ENCODE measurements at places on chromosomes 5 and 9.
A peak's percentile ranks its signal among the peaks of the same experiment; 100 is the strongest.

- no peak for DNase-seq
Measured at GRCh38 chr5:179606910-179607159, 16.6 kb downstream of the HNRNPH1 start.

DNA sequence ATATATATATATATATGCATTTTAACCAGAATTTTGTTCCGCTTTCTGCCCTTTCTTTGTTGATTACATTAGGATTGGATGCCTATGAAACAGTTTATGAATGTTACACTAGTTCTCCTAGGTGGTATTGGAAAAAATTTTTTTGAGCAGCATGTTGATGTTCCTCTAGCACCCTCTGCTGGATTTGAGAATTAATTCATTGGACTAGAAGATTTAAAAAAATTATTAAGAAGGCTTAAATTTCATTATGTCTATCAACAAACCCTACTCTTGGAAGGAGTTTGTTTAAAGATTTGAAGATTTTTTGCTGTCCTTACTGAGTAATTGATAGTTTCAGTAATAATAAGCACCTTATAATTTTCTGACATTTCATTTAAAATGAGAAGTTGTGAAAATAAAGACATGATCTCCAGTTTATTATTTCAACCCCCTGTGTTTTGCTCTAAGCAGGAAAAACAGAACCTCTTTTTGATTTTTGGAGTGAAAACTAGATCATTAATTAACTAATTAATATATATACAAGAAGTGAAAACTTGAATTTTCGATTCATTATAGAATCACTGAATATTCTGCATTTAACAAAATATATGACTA, 89.6 kb downstream of the CCDC171 start:
- no peak for DNase-seq

DNA sequence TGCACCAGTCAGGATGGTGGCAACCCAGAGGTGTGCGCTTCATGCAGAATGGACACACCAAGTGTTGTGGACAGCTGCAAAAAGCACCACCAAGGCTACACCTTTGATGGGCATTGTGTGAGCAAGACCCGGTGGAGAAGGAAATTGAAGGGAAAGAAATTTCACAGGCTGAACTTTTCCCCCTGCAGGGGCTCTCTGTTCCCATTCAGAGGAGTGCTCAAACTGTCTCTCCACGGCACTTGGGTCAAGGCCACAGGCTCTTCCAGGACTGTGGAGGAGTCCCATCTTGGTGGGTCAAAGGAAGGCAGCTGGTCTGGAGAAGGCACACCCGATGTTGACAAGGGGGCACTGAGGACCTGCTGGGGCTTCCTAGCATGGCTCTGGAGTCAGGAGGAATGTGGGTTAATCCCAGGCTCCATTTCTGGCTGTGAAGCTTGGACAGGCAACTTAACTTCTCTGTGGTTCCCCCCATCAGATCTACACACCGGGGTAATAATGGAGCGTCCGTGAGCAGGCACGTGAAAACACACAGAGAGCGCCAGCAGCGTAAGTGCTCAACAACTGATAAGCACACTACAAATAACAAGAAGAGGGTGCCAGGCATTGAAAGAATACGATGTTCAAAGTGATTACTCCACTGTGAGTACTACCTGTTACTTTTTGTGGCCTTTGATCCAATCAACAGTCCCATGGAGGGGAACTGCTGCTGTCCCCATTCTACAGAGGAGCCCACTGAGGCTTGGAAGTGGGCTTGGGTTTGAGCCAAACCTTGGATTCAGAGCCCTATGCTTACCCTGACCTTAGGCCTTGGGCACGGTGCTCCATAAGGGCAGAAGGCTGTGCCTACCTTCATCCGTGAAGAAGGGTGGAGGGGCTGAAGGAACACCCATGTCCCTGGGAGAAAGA, 34.2 kb upstream of the TIFAB start:
- peak; percentile 56 for DNase-seq

DNA sequence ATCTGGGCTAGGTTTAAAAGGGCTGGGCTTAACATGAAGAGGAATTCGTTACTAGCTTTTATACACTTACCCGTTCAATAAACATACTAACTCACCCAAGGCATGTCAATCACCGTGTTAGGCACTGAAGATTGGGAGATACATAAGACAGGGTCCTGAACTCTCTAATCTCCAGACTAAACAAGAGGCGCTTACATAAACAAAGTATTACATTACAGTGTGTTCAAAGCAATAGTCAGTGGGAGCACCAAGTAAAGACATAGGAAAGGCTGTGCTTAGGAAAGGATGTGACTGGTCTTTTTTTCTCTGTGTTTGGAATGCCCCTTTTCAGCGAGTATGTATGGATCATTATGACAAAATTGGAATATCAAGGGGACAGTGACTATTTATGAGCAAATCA, 203.6 kb upstream of the ADRA1B start:
- no peak for DNase-seq

- no peak for DNase-seq
Measured at GRCh38 chr9:68558545-68558944, 17.9 kb upstream of the TMEM252 start.

GRCh38 chr5:132057498-132058255, 2.8 kb upstream of the IL3 start:
- DNase-seq = no peak

DNA sequence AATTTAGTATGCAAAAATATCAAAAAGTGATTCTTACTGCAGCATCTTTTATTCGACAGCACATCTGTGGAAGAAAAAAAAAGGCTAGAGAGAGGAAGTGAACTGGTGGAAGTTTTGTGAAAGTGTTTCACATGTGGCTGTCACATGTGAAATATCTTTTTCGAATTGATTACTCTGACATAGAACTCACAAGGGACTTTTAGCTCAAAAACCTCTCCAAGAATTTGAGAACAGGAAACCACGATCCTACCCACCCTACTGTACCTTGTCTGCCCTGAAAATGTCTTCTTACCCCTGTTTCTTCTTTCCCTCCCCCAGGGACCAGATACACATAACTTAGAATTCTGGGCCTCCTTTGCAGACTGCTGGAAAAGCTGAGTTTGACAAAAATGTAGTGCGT, 106.5 kb upstream of the PRRC1 start:
- no peak for DNase-seq

DNA sequence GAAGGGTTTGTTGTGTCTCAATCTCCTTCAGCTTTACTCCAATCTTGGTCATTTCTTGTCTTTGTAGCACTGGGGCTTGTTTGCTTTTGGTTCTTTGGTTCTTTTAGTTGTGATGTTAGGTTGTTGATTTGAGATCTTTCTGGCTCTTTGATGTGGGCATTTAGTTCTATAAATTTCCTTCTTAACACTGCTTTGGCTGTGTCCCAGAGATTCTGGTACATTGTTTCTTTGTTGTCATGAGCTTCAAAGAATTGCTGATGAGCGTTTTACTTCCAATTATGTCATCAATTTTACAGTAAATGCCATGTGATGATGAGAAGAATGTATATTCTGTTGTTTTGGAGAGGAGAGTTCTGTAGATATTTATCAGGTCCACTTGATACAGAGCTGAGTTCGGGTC, 353.3 kb downstream of the MAN2A1 start:
- DNase-seq = no peak

GRCh38 chr9:95752129-95752731, 123.3 kb upstream of the ERCC6L2 start:
- DNase-seq = no peak

- DNase-seq = no peak
Measured at GRCh38 chr5:161432798-161433197, 113.7 kb downstream of the GABRB2 start.

DNA sequence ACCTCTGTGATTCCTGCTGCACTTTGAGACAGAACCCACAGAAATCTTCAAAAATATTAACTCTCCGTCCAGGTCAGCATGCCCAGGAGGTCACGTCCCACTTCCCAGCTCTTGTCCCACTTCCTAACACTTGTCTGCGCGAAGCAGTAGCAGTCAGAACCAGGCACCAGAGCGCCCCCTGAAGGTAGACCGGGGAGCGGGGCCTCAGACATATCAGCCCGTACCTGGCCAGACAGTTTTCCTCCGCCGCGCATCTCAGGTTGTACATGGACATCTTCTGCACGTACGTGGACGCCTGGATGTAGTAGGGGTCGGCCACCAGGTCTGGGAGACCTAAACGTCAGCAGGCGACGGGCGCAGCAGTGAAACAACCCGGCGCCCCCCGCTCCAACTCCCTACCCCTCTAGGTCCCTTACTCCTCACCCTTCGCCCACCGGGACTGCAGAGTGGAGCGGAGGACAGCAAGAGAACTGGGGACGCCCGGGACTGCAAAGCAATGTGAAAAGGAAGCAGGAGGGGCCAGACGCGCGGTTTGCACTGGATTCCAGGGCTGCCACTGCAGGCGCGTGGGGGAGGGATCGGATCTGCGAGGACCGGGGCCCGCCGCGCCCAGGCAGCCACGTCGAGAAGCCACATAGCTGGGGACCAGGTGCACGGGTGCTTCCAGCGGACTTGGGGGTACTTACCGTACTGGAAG, 1.2 kb downstream of the LOX start:
- DNase-seq = peak; percentile 17

DNA sequence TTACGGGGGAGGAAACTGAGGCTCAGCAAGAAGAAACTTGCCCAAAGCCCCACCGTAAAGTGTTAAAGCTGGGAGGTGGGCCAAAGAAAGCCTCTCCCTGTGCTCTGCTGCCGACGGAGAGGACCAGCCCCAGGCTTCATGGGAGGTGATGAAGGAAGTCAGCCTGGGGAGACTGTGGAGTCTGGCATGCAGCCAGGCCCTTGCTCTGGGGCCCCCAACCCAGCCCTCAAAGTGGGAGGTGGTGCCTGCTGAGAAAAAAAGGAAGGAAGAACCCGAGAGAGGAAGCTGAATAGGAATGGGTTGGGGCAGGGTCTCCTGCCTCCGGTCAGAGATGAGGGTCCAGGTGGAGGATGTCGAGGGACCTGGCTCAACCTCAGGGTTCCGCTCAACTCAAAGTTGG, 3.8 kb downstream of the RNF44 start:
- DNase-seq = no peak

- no peak for DNase-seq
Measured at GRCh38 chr9:88777498-88778312, 213.6 kb upstream of the S1PR3 start.

- no peak for DNase-seq
Measured at GRCh38 chr9:136430588-136431234, 8.9 kb downstream of the INPP5E start.

- DNase-seq = no peak
Measured at GRCh38 chr5:99176186-99176585, 247.4 kb upstream of the CHD1 start.

DNA sequence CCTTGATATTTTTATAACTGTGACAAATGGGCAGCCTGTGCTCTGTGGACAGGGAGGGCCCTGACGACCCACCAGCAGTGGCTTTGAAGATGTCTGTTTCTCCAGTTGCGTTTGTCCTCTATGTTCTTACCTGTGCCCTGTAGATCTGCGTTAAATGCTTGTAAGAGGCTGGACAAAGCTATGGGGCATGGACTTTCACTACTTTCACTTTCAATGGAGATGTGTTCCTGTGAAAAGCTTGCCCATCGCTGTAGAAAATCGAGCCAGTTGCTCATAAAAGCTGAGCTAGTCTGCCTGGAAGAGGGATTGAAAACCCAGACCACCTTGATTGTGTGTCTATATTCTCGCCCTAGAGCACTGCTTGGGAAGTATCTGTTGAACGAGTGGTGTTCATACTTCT, 74.1 kb downstream of the PSAT1 start:
- DNase-seq = no peak

GRCh38 chr5:145920542-145921210, 15.7 kb upstream of the SH3RF2 start:
- DNase-seq = no peak

DNA sequence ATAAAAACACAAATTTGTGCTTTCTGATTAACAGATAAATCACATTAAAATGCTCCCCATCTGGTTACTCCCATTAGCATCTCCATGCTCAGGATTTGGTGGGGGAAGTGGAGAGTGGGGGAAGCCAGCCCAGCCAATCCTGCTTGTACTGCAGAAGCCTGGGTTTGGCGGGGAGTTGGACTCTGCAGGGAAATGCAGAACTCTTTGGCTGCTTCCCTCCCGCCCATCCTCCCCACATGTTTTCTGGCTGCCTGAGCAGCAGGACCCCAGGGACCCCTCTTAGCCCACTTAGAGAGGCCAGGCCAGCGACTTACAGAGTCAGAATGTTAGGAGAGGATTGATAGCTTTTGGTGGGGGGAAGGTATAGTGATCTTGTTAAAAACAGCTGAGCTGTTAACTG, 59.5 kb upstream of the FOXI1 start:
- DNase-seq = no peak

DNA sequence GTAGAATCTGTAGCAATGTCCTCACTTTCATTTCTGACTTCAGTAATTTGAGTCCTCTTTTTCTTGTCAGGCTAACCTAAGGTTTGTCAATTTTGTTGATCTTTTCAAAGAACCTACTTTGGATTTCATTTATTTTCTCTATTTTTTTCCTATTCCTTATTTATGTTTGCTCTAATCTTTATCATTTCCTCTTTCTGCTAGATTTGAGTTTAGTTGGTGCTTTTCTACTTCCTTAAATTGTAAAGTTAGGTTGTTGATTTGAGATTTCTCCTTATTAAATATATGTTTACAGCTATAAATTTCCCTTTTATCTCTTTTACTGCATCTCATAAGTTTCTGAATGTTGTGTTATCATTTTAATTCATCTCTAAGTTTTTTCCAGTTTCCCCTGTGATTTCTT, 75.1 kb upstream of the FAM120A start:
- no peak for DNase-seq

DNA sequence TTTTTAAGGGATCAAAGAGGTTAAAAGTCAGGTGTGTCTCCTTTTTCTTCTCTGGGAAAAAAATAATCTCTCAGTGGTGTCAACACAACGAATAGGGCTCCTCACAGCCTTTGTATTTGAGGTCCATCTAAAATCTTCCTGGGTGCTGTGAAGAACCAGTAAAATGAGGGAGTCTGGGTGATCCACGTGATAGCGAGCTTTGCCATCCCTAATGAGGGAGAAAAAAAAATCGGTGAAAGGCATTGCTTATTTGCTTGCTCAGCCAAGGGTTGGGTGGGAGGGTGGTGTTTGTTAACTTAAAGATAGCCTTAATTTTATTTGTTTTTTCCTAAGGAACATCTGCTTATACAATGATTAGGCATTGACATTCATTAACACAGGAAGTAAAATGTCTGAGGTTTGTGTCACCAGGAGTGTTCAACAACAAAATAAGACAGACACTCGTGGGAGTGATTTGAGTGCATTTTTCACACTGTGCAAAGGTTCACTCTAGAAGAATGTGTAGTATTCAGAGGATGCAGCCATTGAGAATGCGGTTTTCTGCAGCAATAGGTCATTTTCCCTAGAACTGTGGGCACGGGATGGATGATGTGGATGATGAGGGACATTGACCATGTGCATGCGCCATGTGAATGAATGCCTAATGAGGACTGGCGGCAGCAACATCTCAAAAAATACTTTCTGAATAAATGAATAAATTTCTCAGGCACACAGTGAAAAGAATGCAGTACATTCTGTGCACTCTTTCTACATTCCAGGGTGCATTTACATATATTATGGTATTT, 369.5 kb downstream of the NTRK2 start:
- DNase-seq = no peak

- no peak for DNase-seq
Measured at GRCh38 chr5:96771395-96771794, 36.4 kb downstream of the ERAP1 start.

Measured in NCI-H2029 treated with DMSO at 0.1 percent for 48 hours (cell line).